ENCODE measurements at places on chromosomes 5 and 9.

DNA sequence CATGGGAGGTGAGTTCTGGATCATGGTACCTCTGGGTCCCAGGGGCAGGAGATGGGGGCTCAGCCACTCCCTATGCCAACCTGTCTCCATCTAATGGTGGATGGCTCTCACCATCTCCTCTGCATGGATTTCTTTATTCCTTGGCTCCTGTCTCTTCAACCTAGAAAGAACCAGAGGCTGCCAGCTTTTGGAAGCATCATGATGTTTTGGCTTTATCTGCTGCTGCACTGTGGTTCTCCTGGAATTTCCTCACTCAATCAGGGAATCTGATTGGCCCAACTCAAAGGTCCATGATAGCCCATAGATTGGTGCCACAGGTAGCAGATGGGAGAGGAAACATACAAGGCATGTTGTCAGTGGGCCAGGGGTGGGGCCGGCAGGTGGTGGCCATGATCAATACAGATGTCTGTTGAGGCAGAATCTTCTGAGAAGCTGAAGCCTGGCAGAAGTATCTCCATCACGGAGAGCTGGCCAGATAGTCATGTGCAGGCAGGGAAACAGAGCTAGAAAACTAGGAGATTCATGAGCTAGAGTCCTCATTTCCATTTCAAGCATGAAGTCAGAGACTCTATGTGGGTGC lies 158.2 kb downstream of the MACROH2A1 start:
- DNase-seq = no peak

GRCh38 chr9:133906932-133907910 lies 84.9 kb downstream of the VAV2 start:
- no peak for DNase-seq

GRCh38 chr5:68644971-68645370 lies 429.4 kb downstream of the PIK3R1 start:
- DNase-seq = no peak

DNA sequence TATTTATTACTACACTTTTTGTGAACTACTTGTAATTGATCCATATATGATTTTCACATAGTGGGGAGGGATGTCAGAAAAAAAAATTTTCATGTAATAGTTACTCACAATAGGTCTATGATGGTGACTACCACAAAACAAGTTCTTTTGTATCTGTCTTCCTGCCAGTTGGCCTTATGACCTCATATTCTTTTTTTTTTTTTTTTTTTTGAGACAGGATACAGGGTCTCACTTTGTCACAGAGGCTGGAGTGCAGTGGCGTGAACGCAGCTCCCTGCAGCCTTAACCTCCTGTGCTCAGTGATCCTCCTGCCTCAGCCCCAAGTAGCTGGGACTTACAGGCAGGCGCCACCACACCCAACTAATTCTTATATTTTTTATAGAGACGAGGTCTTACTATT lies 10.9 kb downstream of the SEC24A start:
- DNase-seq = no peak

DNA sequence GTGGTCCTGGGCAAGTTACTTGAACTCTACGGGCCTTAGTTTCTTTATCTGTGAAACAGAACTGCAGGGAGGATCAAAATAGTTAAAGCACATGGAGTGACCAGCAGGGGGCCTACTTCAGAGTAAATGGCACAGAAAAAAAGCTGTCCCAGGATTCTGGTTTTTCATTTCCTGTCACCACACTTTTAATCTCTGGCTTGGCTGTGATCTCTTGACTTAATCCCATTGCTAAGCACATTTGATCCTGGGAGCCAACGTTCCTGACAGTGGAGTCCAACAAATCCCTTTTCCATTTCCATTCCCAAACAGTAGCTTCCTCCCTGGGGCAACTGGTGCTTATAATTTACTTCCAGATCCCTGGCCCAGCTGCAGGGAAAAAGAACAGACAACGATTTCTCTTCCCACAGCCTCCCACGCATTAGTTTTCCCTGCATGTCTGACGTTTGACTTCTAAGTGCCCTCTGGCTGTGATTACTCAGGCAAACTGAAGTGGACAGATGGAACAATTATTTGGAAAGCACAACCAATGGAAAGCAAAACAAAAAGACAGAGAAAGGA lies 136.5 kb upstream of the STK32A start:
- peak; percentile 67 for DNase-seq

DNA sequence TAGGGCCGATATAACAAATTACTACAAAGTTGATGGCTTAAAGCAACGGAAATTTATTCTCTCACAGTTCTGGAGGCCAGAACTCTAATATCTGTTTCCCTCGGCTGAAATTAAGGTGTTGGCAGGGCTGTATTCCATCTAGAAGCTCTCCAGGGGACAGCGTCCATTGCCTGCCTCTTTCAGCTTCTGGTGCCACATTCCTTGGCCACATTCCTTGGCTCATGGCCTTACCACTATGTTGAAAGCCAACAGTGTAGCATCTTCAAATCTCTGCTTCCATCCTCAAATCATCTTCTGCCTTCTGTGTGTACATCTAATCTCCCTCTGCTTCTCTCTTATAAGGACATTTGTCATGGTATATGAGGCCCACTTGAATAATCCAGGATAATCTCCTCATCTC lies 17.2 kb downstream of the FGF10 start:
- DNase-seq = no peak

GRCh38 chr9:94745806-94746540 lies 19.5 kb downstream of the AOPEP start:
- DNase-seq = no peak
